ENCODE measurements at places on chromosomes 12 and 14.

DNA sequence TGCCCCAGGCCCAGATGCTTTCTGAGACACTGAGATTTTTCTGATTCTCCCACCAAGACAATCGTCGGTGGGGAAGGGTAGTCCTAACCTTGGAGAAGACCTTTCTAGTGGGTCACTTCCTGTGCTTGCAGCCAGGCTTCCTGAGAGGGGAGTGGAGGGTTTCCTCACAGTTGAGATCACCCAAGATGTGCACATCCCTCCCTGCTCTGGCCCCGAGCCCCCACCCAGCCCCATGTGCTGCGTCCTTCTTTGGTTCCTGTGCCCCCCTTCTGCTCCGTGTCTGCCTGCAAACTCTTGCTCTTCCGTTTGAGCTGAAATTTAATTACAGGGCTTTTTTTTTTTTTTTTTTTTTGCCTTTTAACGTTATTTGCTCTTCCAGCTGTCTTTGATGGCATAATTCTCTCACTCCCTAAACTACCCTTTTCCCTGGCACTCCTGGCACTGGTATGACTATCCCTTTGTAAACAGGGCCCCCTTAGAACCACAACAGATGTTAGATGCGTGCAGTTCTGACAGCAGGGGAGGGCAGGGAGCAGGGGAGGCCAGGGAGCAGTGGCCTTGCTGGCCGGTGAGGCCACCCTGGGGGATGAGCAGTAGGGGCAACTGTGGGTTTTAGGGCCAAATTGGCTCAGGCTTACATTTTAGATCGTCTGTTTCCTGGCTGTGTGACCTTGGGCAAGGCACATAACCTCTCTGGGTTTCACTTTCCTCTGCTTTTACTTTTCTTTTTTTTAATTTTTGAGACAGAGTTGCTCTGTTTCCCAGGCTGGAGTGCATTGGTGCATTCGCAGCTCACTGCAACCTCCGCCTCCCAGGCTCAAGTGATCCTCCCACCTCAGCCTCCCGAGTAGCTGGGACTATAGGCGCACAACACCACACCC lies 144.5 kb downstream of the PHETA1 start:
- no peak for DNase-seq

GRCh38 chr12:10293570-10294227 lies 14.0 kb upstream of the KLRD1 start:
- no peak for DNase-seq

GRCh38 chr12:98020376-98020775 lies 495.0 kb upstream of the TMPO start:
- DNase-seq = no peak

- no peak for DNase-seq
Observed at GRCh38 chr12:91763654-91764370, 381.8 kb downstream of the BTG1 start.

DNA sequence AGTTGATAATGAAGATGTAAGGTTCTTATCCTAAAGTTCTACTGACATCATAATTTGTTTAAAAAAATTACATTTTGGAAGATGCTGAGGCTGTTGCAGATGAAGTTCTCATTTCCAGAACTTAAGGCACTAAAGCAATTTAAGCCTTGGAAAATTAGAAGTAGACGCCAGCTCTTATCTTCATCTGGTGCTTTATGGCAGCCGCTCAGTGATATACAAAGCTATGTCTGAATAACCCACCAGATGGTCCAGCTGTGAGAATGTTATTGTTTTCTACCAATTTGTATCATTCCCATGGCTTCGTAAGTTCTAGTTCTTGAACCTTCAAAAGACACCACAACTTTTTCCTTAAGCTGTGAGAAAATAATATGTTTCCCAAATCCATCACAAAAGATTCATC lies 212.1 kb upstream of the ARID2 start:
- DNase-seq = no peak

GRCh38 chr12:6563448-6564050 lies 4.5 kb downstream of the NOP2 start:
- no peak for DNase-seq

DNA sequence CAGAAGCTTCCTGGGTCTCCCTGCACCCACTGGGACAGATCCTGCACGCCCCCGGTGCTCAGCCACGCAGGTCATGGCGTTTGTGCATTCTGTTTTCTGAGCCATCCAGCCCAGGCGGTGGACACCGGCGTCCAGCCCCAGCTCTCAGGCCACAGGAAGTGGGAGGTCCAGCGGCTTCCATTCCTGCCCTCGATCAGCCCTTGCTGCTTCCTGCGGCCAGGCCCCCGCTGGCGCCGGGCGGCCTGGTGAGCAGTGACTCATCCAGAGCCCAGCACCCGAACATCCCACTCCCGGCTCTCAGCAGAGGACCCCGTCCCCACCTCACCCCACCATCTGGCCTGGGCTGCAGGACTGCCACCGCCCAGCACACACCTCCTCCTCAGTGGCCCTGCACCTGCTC lies 18.0 kb upstream of the NUDT14 start:
- no peak for DNase-seq

- no peak for DNase-seq
Observed at GRCh38 chr12:88393017-88393767, 187.1 kb downstream of the KITLG start.

- DNase-seq = no peak
Observed at GRCh38 chr12:63982604-63983295, 138.2 kb downstream of the SRGAP1 start.

All from large intestine (tissue), 12 donors.